EH (cell line): ENCODE measurements at places on chromosomes 6 and 20.

- no peak for DNase-seq
These were observed 26.9 kb downstream of the TTLL2 start for GRCh38 chr6:167351656-167352345.

- DNase-seq = no peak
These were observed 212.4 kb downstream of the LY86 start for GRCh38 chr6:6801005-6801335.

DNA sequence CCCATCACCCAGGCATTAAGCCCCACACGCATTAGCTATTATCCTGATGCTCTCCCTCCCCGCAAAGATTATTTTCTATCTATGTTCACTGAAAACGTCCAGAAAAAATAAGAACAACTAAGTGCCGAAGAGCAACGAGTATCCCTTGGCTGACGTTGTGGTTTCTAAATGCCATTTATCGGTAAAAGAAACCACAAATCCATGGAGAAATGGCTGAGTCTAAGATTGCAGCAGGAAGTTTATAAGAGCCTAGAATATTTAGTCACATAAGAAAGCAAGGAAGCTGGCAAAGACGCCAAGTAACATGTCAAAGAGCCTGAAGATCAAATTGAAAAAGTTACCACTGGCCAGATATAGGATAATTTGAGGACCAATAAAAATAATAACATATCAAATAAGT lies 18.1 kb upstream of the NOX3 start:
- DNase-seq = no peak

- peak; percentile 80 for DNase-seq
These were observed 35.6 kb downstream of the CNKSR3 start for GRCh38 chr6:154474648-154475428.

- DNase-seq = peak; percentile 38
These were observed 21.1 kb upstream of the TMEM181 start for GRCh38 chr6:158538741-158539140.

GRCh38 chr20:44182135-44182765 lies 4.7 kb downstream of the JPH2 start:
- no peak for DNase-seq

GRCh38 chr20:50607850-50608749 lies 83.2 kb downstream of the RIPOR3 start:
- DNase-seq = no peak

DNA sequence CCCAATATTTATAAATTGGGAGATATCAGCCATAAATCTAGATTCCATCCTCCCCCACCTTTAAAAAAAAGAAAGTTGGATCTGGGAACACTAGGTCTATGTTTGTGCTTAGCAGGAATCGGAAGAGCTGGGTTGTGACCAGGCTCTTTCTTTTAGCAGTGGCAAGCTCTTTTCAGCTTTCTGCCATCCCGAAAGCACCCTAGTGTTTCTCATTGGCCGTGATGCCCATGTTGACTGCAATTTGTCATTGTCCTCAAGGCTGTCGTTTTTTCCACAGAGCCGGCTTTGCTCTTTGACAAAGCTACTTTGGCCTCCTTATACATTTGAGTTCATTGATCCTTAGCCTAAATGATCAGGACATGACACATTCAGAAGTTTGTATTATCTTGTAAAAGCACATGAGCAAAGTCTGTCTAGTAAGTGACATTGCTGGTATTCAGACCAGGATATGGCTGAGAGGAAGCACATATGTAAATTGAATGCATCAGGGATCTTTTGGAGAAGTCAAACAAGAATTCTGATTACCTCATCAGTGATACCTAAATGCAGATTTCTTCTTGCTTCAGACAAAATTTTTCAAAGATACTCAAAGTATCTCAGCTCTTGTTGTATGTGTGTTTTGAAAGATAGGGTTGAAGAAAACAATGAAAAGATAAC lies 50.1 kb downstream of the CARMIL1 start:
- no peak for DNase-seq

- DNase-seq = peak; percentile 38
These were observed 245.4 kb downstream of the PTPRK start for GRCh38 chr6:128275030-128275429.

DNA sequence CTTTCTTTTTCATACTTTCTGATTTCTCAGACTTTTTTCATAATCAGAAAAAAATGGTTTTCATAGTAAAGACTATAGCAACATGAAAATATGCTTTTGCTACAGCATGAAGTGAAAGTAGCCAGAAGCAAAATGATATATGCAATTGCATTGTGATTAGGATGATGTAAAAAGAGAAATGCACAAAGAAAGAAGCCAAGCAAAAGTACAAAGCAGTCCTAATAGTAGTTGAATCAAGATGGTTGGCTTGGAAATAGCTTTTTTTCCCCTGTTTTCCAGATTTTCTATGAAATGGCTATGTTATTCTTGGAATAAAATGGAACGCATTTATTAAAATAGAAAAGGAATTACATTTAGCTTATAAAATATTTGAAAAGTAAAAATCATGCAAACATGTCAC lies 77.3 kb downstream of the SEL1L2 start:
- no peak for DNase-seq

- no peak for DNase-seq
These were observed 1.6 kb downstream of the SLC24A3 start for GRCh38 chr20:19213946-19214490.

- no peak for DNase-seq
These were observed 916.5 kb downstream of the QKI start for GRCh38 chr6:164331026-164331425.

DNA sequence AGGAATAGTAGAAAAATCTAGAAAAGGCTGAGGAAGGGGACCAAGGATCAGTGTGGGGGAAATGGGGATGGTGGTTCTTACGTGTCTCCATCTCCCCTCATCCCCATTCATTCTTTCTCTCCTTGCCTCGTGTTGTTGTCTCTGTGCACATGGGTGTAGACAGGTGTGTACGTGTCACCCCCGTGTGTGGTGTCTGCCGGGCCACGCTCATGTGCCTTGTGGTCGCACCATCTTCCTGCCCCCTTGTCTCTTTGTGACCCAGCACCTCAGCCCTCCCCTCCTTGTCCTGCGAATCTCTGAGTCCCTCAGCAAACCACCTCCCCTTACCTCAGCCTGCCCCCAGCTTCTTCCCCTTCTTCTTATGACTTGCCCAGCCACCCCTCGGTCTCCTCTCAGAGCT lies 39.4 kb downstream of the FOXP4 start:
- no peak for DNase-seq

- no peak for DNase-seq
These were observed 29.0 kb downstream of the NFATC2 start for GRCh38 chr20:51513545-51513944.
